Tibial nerve (tissue), 4 donors: ENCODE measurements at places on chromosomes 5 and 9. TPM values are rescaled to one million over a fixed set of nuclear protein-coding genes. Genes with fewer than 3 reads are reported as not detected.
A peak's percentile ranks its signal among the peaks of the same experiment; 100 is the strongest.

- no peaks in the 10 kb centered on the region for H3K36me3 ChIP-seq
- no peak for DNase-seq
- peak overlapping the region; percentile 58 for H3K27ac ChIP-seq
- H3K4me3 ChIP-seq = peak overlapping the region; percentile 29
- H3K4me1 ChIP-seq = peaks cover 50% of the 10 kb centered on the region
These were observed 142.3 kb downstream of the SMARCA2 start for GRCh38 chr9:2157277-2158110.

DNA sequence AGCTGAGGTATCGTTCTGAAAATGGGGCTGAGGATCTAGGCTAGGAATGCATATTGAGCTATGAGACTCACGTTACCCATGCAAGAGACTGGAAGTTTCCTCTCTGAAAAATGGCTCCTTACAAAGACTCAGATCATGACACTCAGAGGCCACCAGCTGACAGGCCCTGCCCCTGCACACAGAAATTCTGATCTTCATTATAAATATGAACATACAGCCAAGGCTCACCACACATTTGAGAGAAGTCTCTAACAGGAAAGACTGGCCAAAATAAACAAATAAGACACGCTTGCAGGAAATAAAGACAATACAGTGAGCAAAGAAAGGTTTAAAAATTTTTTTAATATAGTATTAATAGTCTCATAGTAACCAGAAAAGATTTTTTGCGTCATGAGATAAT is 365.9 kb downstream of the NFIB start:
- H3K4me1 ChIP-seq = no peaks in the 10 kb centered on the region
- no peak overlapping the region for H3K27ac ChIP-seq
- no peaks in the 10 kb centered on the region for H3K36me3 ChIP-seq
- no peak for DNase-seq

Gene TGFBI
- 190 TPM for total RNA-seq

Gene SH3GL2
- total RNA-seq = not detected

Gene CNTLN
- 29.7 TPM for total RNA-seq
